Peyer's patch (tissue), 4 donors: ENCODE measurements at places on chromosomes 2 and 18. TPM values are rescaled to one million over a fixed set of nuclear protein-coding genes. Genes with fewer than 3 reads are reported as not detected.

- no peak overlapping the region for H3K27ac ChIP-seq
- no peaks in the 10 kb centered on the region for H3K27me3 ChIP-seq
- no peak for DNase-seq
- no peaks in the 10 kb centered on the region for H3K4me1 ChIP-seq
- no peak overlapping the region for H3K4me3 ChIP-seq
Measured at GRCh38 chr2:129806317-129806716, 173.1 kb upstream of the RAB6C start.

DNA sequence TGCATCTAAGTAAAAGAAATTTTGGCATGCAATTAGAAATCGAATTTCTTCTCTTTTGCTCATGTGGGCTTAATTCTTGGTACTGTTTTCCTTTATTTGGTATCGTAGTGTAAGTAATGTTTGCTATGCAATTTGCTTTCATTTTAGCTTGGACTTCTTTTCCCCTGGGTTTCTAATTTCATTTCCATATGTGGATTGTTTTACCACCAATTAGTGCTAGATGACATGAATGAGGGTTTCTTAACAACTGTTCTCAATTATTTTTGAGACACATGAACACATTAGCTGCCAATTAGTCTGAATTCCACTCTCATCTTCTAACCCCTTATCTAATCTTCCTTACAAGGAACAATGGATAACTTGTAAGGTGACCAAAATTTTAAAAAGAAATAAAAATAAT, 1047.2 kb upstream of the PIK3C3 start:
- DNase-seq, result no peak
- no peaks in the 10 kb centered on the region for H3K27me3 ChIP-seq
- no peaks in the 10 kb centered on the region for H3K36me3 ChIP-seq
- no peak overlapping the region for H3K4me3 ChIP-seq
- no peak overlapping the region for H3K27ac ChIP-seq

- no peaks in the 10 kb centered on the region for H3K4me1 ChIP-seq
- no peaks in the 10 kb centered on the region for H3K36me3 ChIP-seq
- no peak overlapping the region for H3K4me3 ChIP-seq
- no peak overlapping the region for H3K27ac ChIP-seq
- H3K27me3 ChIP-seq, result no peaks in the 10 kb centered on the region
Measured at GRCh38 chr2:110157153-110157793, 41.7 kb upstream of the MALL start.

DNA sequence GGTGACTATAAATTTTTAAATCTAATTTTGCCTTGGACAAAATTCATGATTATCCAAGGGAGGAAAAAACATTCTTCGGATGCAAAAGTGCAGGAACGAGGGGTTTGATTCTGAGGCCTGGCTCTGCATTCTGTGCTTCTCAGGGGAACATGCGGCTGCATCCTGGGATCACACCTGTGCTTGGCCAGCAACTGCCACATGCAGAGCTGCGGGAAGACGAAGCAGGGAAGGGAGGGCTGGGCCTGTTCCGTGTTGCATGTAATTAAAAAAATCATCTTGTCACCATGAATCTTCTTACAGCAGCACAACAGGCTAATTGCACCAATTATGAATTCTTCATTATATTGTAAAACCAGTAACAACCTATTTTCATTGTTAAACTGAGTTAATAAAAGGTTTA, 158.0 kb upstream of the ALKAL2 start:
- H3K4me1 ChIP-seq, result no peaks in the 10 kb centered on the region
- H3K36me3 ChIP-seq, result no peaks in the 10 kb centered on the region
- H3K4me3 ChIP-seq, result no peak overlapping the region

- H3K27me3 ChIP-seq, result no peaks in the 10 kb centered on the region
- no peak overlapping the region for H3K27ac ChIP-seq
- H3K4me1 ChIP-seq, result no peaks in the 10 kb centered on the region
- no peaks in the 10 kb centered on the region for H3K36me3 ChIP-seq
- no peak overlapping the region for H3K4me3 ChIP-seq
- no peak for DNase-seq
Measured at GRCh38 chr18:39389800-39390379, 1824.3 kb upstream of the CELF4 start.

- H3K27me3 ChIP-seq, result no peaks in the 10 kb centered on the region
- no peaks in the 10 kb centered on the region for H3K36me3 ChIP-seq
- no peak overlapping the region for H3K4me3 ChIP-seq
- no peak for DNase-seq
- no peak overlapping the region for H3K27ac ChIP-seq
Measured at GRCh38 chr2:108701806-108702205, 17.5 kb upstream of the RANBP2 start.

ICOS gene
- total RNA-seq, result not detected

DNA sequence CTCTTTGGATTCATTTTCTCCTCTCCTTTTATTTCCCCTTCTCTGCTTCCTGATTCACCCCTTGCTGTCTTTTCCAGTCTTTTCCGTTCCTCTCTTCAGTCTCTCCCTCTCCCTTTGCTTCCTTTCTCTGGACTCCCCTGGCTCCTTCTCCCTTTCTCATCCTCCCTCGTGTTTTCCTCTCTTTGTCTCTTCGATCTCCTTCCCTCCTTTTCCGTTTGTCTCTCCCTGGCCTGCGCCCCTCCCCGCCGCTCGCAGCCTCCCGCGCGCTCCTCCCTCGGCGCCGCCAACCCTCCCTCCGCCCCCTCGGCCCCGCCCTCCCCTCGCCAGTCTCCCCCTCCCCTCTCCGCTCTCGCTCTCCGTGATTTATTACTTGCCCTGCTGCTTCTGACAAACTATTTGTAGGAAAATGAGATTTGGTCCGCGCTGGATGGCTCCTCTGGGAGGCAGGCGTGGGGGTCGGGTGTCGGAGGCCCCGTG, 46.0 kb upstream of the PAX8 start:
- peak overlapping the region; percentile 33 for H3K4me3 ChIP-seq
- no peak overlapping the region for H3K27ac ChIP-seq
- no peaks in the 10 kb centered on the region for H3K4me1 ChIP-seq
- H3K27me3 ChIP-seq, result no peaks in the 10 kb centered on the region
- H3K36me3 ChIP-seq, result no peaks in the 10 kb centered on the region

GRCh38 chr2:67304300-67304890, 92.7 kb upstream of the ETAA1 start:
- H3K4me3 ChIP-seq, result no peak overlapping the region
- no peaks in the 10 kb centered on the region for H3K27me3 ChIP-seq
- no peaks in the 10 kb centered on the region for H3K36me3 ChIP-seq
- DNase-seq, result no peak

TANC1 gene
- 53.2 TPM for total RNA-seq

SH3BP4 gene
- 28.9 TPM for total RNA-seq

DNA sequence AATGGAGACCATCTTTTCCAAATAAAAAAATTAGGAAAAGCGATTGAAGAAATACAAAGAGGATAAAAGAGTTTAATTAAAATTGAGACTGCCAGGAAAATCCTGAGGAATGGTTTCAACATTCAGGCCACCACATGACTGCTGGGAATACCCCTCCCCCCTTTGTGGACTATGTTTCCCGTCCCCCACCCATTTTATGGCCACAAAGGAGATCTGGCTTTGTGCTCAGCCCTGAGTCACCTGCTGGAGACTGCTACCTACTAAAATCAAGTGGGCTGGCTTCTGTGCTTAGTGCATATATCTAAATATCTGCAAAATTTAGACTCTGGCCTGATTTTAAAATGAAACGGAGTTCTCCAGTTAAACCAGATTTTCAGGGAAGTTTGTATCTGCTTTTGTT, 10.1 kb downstream of the RND3 start:
- H3K4me3 ChIP-seq, result peak overlapping the region; percentile 9
- no peaks in the 10 kb centered on the region for H3K4me1 ChIP-seq
- DNase-seq, result no peak
- peak overlapping the region; percentile 71 for H3K27ac ChIP-seq

DNA sequence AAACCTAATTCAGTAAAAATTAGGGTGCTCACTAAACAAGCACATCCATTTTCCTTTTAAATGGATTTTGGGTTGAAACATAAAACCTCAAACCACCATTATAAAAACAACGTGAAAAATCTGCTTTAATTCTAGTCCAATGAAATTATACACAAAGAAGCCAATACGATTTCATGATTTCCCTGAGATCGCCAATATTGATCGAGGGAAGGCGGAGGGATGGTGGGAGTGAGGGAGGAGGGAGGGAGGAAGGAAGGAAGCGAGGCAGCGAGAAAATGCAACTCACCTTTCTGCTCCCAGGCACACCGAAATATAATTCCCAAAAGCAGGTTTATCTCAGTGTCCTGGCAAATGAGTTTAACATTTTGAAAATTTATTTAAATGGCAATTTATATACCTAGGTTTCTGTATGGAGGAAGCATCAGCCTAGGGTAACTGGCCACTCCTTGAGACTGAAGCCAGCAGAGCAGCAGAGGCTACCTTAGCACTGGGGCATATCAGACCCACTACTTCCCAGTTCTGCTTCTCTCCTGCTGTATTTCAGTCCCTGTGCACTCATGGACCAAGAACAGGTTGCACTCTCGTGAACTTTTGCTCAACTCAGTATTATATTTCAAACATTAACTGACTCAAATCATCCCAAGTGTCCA, 2.3 kb upstream of the ONECUT2 start:
- no peak for DNase-seq
- H3K27me3 ChIP-seq, result no peaks in the 10 kb centered on the region
- H3K4me3 ChIP-seq, result no peak overlapping the region
- no peak overlapping the region for H3K27ac ChIP-seq

GRCh38 chr2:7997279-7997678, 684.6 kb upstream of the ID2 start:
- H3K27ac ChIP-seq, result no peak overlapping the region
- no peaks in the 10 kb centered on the region for H3K4me1 ChIP-seq
- DNase-seq, result no peak
- no peaks in the 10 kb centered on the region for H3K36me3 ChIP-seq
- no peaks in the 10 kb centered on the region for H3K27me3 ChIP-seq
- H3K4me3 ChIP-seq, result no peak overlapping the region

GALR1 gene
- total RNA-seq, result 0.27 TPM

GRCh38 chr18:32040936-32041335, 22.3 kb downstream of the RNF125 start:
- H3K4me1 ChIP-seq, result peaks cover 15% of the 10 kb centered on the region
- H3K27me3 ChIP-seq, result no peaks in the 10 kb centered on the region
- H3K36me3 ChIP-seq, result no peaks in the 10 kb centered on the region
- no peak for DNase-seq

- no peaks in the 10 kb centered on the region for H3K36me3 ChIP-seq
- no peaks in the 10 kb centered on the region for H3K4me1 ChIP-seq
- no peak overlapping the region for H3K27ac ChIP-seq
- H3K4me3 ChIP-seq, result no peak overlapping the region
- no peaks in the 10 kb centered on the region for H3K27me3 ChIP-seq
Measured at GRCh38 chr2:25619185-25619584, 54.2 kb downstream of the DTNB start.

GRCh38 chr2:38074764-38075506, 1.0 kb downstream of the CYP1B1 start:
- peak overlapping the region; percentile 87 for H3K27ac ChIP-seq
- no peaks in the 10 kb centered on the region for H3K27me3 ChIP-seq
- peak overlapping the region; percentile 29 for H3K4me3 ChIP-seq
- H3K36me3 ChIP-seq, result no peaks in the 10 kb centered on the region
- peaks cover 36% of the 10 kb centered on the region for H3K4me1 ChIP-seq
- DNase-seq, result no peak

SETBP1 gene
- 16.5 TPM for total RNA-seq

GAL3ST2 gene
- total RNA-seq, result 3.3 TPM

DNA sequence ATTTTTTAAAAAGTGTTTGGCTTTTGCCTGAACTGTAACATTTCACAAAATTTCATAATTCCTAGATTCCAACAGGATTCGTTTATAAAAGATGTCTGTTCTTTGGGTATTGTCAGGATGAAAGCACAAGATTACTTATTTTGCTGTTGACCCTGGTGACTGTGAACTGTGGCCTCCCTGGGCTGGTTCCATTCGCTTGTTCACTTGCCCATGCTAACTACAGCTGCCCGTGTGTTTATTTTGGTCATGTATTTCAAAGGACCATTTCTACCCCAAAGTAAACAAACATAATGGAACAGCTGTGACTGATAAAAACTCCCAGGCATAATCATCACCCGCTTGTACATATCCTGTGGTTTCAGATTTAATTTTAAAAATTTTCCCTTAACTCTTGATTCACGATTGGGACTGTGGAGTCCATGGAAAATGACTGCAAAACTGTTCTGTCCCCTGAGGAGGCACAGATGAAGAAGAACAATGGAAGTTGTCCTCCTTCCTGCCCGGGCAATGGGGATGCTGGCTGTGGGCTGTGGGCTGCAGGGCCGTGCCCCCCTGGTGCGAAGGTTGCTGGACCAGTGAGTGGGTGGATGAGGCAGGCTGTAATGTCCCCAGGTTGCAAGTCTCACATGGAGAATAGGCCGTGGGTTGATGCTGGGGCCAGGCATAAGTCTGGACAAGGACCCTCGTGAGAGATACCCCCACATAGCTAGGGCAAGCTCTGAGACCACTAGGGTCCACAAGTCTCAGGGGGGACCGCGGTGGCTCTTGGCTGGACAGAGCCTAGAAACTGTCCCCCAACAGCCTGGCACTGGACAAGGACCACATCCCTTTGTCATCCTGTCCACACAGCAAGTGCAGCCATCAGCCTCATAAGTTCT, 28.9 kb upstream of the HDAC4 start:
- no peak overlapping the region for H3K27ac ChIP-seq
- H3K36me3 ChIP-seq, result no peaks in the 10 kb centered on the region
- no peak overlapping the region for H3K4me3 ChIP-seq
- H3K4me1 ChIP-seq, result no peaks in the 10 kb centered on the region
- H3K27me3 ChIP-seq, result no peaks in the 10 kb centered on the region

EPB41L3 gene
- 250 TPM for total RNA-seq

DSG4 gene
- total RNA-seq, result 0.38 TPM
